ENCODE measurements at places on chromosomes 7 and 10.

DNA sequence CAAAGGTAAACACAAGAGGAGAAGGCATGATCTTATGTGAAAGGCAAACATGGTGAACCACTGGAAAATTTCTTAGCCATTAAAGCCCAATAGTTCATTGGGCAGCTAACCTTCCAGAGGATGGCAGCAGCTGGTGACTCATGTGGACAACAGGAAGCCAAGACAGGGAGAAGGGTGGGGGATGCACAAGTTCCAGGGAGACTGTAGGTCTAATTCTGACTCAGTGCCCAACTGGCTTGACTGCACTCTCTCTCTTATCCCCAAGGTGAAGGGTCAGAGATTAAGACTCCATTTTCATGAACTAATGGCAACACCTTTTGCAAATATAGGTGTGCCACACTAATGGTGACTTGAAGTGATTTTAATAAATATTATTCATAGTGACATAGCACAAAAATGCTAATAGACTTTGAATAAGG lies 47.9 kb upstream of the SLC35B4 start:
- no peak for DNase-seq

DNA sequence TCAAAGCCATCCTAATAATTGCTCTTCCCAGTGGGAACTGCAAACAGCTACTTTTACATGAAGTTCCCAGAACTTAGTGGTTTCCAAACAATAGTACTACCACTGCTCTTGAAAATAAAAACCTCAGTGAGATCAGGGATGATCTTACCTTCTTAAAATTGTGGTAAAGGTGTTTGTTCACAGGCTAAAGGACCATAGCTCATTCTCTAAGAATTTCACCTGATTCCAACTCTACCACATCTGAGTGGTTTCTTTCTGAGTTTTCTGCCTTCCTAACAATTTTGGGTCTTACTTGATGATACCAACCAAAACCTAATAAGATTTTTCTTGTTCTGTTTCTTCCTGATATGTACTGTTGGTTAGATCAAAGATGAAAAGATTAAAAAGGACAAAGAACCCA lies 45.6 kb upstream of the AGBL3 start:
- no peak for DNase-seq

DNA sequence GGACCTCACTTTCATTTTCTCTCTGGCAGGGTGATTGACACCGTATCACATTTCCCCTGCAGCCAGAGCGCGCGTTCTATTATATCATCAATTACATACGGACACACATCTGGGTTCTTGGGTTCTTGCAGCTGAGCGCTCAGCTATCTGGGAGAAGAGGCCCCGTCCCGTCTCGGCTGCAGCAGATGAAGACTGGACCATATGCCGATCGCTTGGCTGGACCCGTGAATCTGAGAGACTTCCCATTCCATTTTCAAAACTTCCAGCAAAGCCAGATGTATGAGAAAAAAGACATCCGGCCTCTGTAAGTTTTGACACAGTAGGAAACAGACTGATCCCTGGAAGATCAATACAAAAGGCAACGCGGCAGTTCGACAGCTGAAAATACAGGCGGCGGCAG lies 99.8 kb downstream of the JCAD start:
- no peak for DNase-seq

DNA sequence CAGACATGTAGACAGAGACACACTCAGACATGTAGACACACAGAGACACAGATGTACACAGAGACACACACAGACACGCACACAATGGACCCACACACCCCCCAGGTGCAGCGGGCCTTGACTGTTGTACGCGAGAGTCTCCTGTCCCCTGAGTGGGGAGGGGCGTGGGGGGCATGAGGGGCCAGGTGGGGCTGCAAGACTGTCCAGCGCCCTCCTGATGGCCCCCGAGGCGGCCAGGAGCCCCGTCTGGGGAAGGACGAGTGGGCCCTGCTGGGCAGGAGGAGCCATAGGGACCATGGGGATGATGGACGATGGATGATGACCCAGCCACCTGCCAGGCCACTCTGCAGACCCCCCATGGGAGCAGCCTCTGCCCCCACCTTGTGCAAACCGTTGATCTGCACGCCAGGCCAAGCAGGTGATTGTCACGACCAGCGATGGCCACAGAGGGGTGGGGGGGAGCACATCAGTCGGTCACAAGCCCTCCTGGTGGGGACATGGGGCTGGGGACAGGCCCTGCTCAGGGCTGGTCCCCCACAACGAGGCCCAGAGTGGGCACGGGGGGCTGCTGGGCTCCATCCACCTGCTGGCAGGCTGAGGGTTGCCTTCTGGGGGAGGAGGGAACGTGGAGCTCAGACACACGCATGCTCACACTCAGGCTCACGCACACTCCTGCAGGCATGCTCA lies 11.6 kb downstream of the VENTX start:
- DNase-seq: no peak

GRCh38 chr10:117674646-117675045 lies 132.1 kb downstream of the EMX2 start:
- DNase-seq: no peak

GRCh38 chr7:131899271-131900030 lies 343.0 kb upstream of the PODXL start:
- DNase-seq: no peak

DNA sequence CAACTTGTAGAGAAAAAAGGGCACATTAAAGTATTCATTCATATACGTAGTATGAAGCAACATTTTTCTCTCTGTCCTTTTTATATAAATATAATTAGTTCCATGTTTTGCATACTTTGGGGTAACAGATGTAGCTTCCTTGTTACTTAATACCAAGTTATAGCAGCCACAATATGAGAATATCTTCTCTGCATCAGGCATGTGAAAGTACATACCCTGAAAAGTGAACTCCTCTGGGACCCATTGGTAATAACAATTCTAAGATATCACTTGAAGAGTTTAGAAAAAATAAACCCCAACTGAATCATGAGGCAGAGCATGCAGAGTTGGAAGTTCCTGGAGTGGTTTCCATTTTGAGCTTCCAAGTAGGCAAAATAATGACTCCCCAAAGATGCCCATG lies 2.4 kb upstream of the CRPPA start:
- DNase-seq: no peak

- no peak for DNase-seq
Measured at GRCh38 chr7:154770962-154771361, 232.0 kb downstream of the PAXIP1 start.

DNA sequence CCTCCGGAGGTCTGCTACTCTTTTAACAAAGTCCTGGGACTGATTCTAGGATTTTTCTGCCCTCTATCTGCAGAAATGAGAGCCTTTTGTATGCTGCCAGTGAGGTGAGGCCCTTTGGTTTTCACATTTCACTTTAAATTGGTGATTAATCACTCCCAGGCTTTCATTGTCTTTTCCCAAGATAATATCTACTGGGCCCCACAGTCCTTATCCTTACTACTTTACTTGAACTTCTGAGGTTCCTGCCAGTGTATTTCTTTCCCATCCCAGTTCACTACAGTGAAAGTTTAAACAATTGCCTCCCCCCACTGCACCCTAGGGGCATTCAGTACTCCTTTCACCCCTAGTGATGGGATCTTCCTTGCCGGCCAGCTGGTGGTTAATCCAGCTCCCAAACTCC lies 127.4 kb upstream of the INHBA start:
- no peak for DNase-seq

DNA sequence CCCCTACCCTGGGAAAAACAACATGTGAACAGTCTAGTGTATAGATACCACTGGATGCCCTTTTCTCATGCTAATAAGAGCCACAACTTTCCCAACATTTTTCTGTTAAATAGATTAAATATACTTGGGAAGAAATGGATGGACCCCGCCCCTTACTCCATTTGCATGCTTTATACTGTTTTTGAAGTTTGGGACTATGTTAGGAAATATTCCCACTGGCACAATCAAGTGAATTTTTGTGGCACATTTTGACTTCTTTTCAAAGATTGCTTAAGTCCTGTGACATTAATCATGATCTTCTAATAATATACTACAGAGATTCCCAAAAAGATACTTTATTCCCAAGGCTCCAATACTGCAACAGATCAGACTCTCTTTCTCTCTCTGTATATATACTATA lies 216.6 kb downstream of the TWIST1 start:
- DNase-seq: no peak

DNA sequence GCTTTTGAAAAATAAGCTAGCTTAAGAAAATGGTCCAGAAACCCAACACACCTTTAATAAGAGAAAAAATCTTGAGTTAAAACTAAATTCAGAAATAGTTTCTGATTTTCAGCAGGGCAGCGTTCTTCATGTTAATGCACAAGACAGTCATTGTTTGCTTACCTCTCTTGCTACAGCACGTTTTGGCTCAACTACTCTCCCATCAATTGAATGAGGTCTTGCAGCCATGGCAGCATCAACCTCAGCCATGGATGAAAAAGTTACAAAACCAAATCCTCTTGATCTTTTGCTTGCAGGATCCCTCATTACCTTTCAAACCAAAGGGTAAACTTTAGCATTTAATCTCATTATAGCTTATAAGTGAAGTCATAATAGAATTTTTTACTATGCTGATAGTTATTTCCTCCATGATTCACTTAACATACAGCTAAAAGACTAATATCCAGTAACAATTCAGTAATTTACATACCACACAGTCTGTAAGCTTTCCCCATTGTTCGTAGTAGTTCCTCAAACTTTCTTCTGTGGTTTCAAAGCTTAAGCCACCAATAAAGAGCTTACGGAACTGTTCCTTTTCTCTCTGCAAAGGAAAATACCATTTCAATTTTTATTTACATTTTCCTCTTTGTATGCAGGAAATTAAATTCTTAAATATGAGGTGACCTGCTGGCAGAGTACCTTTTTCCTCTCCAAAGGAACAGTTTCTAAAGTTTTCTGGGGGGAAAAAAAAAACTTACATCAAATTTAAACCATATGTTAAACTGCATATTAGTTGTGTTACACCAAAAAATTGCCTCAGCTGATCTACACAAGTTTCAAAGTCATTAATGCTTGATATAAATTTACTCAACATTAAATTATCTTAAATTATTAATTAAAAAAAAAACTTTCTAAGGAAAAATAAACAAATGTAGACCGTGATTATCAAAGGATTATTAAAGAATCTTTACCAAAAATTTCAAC lies 3.1 kb downstream of the HNRNPA2B1 start:
- no peak for DNase-seq

DNA sequence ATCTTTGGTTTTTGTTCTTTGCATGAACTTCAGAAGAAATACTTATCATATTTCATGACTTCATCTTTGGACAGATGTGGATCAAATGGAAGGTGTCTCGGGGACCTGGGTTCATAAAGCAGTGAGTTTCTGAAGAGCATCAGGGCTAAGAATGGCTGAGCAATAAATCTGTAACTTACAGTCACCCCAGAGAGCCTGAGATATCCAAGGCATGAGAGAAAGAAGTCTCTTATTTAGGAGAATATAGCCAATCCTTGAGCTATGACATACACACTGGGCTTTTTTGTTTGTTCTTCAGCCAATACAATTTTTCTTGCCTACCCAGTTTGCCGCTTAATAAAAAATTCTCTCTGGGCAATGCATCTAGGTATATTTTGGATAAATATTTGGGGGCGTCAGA lies 252.6 kb upstream of the INHBA start:
- DNase-seq: no peak

GRCh38 chr10:49331431-49331830 lies 32.5 kb downstream of the C10orf71 start:
- DNase-seq: no peak

GRCh38 chr7:64946772-64947171 lies 43.7 kb downstream of the ZNF273 start:
- DNase-seq: no peak

GRCh38 chr10:62258926-62259325 lies 9.7 kb downstream of the RTKN2 start:
- DNase-seq: no peak

DNA sequence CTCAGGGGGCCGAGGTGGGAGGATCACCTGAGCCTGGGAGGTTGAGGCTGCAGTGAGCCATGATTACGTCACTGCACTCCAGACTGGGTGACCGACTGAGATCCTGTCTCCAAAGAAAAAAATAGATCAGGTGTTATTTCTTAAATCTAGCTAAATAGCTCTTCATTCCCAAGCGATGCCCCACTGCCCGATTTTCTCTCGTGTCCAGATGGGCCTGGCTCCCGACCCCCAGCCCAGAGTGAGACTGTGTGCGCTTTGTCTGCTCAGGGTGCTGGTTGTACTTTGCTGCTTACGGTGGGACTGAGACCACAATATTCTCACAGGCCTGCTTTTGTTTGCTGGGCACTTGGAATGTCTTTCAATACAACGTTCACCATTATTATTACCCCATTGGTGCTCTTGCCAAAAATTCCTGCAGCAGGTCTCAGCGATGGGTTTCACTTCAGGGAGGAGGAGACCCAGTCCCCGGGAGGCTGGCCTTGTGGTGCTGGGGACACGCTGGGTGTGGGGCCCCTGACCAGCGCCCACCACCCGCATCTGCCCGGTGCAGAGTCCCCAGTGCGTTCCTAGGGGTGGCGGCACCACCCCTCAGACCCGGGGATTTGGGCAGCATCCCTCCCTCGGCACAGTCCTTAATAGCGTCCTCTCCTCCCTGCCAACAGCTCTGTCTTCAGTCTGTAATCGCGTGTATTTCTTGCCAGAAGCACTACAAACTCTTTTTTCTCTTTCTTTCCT lies 20.4 kb upstream of the DPYSL4 start:
- DNase-seq: no peak

GRCh38 chr10:78830062-78830975 lies 238.4 kb upstream of the ZMIZ1 start:
- DNase-seq: no peak

DNA sequence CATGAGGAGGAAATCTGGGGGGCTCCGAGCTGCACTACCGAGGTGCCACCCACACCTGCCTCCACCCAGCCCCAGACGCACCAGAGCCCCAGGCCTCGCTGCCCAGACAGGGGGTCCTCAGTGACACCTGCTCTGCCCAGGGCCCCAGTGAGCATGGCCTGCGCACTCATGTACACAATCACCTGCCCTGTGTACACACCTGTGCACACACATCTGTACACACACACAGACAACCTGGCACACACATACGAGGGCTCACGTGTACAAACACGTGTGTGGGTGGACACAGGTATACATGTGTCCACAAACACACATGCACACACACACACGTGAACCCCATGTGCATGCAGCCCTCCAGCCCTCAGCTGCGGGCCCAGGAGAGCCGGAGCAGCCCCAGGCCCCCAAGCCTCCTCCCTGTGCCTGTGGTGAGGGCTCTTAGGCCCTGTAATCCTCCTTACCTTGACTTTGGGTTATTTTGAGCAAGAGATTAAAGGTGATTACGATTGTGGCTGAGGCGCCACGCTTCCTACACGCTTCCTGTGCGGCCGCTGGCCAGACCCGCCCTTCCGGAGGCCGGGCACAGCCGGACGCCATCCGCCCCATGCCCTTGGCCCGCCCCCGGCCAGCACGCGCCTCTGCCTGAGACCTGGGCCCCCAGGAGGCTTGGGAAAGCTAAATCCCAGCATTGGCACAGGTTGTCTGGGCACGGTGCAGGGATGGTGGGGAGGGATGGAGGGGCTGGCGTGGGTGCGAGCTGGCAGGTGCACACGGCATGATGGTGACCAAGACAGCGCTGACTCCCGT lies 71.9 kb downstream of the ELFN1 start:
- DNase-seq: no peak

- peak; percentile 49 for DNase-seq
Measured at GRCh38 chr10:104328896-104329710, 9.2 kb downstream of the ITPRIP start.

All from T-helper 9 cell (primary cell).